Muscle of leg (tissue), 16 donors: ENCODE measurements at places on chromosomes 6 and 20. TPM values are rescaled to one million over a fixed set of nuclear protein-coding genes. Genes with fewer than 3 reads are reported as not detected.

Gene ULBP2
- 0.26 TPM for polyA plus RNA-seq

Gene PROKR2
- polyA plus RNA-seq, result not detected

Gene PTCRA
- 0.27 TPM for polyA plus RNA-seq

Gene TRIM38
- 6.2 TPM for polyA plus RNA-seq

Gene PTGIS
- polyA plus RNA-seq, result 25.0 TPM

Gene NOX3
- not detected for polyA plus RNA-seq

Gene DUSP15
- polyA plus RNA-seq, result 2.2 TPM

Gene MUC22
- not detected for polyA plus RNA-seq

Gene CEP85L
- polyA plus RNA-seq, result 14.3 TPM

Gene ULBP3
- polyA plus RNA-seq, result 2.7 TPM
